ENCODE measurements at places on chromosomes 12 and 14.

DNA sequence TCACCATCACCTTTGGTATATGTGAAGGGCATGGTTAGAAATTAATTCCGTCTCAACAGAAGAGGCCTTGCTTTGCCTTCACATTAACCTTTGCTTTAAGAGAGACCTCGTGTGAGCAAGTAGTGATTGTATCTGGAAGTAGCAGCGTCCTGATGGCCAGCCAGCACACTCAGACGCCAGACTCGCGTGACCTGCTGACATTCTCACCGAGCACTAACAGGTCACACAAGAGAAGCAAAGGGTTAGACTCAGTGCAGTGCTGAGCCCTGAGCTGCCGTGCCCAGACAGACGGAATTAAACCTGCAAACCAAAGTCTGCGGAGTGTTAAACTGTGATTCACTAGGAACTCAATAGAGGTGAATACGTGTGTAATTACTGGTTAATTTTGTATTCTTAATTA is 40.1 kb upstream of the MMP17 start:
- no peak for DNase-seq

GRCh38 chr12:102430661-102431060 is 49.7 kb downstream of the IGF1 start:
- DNase-seq = no peak

- DNase-seq = no peak
Measured at GRCh38 chr12:1740161-1740948, 49.5 kb downstream of the ADIPOR2 start.

GRCh38 chr14:81341781-81342180 is 58.3 kb downstream of the STON2 start:
- DNase-seq = no peak

GRCh38 chr12:78697817-78698415 is 166.7 kb upstream of the SYT1 start:
- no peak for DNase-seq

GRCh38 chr12:57385586-57385985 is 45.3 kb downstream of the R3HDM2 start:
- DNase-seq = no peak

- DNase-seq = no peak
Measured at GRCh38 chr12:107462428-107463332, 222.9 kb upstream of the PWP1 start.

DNA sequence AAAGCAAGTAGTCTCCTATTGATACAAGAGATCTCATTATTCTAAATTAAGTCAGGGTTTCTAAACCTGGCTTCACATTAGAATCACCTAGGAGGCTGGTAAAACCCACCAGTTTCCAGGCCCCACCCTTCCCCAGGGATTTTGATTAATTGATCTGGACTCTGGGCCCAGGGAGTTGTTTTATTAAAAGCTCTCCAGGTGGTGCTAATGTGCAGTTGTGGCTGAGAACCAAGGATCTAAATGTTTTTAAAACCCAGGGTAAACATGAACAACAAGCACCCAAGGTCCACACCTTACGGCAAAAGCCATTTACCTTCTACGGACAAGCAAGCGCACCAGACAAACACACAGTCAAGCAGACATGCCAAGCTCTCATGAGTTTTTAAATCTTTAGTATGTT is 73.9 kb downstream of the SLC2A13 start:
- DNase-seq = no peak

- DNase-seq = no peak
Measured at GRCh38 chr14:69081271-69081670, 71.6 kb downstream of the DCAF5 start.

DNA sequence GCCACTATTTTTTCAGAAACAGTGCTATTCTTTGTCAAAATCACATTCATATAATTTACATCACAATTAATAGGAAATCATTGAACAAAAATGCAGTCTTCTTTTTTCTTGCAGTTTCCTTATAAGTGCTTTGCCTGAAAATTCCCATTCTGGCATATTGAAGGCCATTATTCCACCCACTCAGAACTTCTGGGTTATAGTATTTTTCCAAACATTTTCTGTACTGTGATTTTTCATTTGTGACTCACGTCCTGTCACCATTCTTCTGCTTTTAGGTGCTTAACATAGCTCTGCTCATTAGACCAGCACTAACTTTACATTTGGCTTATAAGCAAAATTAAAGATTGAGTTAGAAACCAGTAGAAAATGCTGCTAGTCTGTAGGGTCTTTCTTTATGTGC is 241.0 kb upstream of the NPAS3 start:
- DNase-seq = no peak

DNA sequence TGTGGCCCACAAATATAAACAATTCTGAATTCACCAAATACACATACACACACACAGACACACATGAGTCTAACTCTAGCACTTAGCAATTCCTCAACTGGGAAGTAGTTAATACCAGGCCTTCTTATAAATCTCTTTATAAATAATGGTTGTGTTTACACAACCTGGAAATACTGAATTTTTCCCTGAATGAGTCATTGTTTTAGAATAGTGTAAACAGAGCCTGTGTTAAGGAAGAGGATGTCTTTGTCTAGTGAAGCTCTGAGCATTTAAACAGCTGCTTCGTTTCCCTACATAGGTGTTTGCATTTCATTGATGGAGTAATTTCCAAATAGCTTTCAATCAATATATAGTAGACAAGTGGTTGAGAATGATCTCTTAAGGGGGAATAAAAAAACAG is 218.8 kb downstream of the BTG1 start:
- peak; percentile 54 for DNase-seq

DNA sequence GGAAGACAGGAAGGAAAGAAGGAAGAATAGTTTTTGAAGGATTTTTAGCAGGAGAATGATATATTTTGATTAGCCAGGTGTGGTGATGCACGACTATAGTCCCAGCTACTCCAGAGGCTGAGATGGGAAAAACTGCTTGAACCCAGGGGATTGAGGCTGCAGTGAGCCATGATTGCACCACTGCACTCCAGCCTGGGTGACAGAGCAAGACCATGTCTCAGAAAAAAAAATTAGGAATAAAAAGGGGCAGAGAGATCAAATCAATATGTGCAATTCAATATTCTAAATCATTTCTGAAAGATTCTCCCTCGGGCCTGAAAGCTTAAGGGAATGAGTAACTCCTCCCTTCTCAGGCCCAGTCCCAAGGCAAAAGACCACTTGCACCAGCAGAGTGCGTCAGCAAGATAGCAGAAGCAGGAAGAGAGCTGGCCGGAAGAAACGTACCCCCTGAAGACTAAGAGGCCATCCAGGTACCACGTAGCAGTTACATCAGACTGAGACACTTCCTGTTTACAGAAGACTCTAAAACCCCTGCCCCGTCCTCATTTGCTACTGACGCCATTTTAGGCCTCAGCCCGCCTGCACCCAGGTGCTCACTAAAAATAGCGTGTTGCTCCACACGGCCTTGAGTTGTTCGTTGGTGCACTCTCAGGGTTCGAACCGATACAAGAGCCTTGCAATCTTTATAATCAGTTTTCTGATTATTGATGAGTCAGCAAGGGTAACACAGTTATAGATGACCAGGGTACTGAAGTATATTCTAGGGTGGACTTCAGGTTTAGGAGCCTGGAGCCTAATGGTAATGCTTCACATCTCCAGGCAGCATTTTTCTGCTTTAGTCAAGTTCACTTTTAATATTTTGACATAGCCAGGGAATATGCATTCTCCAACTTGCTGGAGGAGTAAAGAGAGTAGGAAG is 57.7 kb upstream of the CSRP2 start:
- no peak for DNase-seq

- no peak for DNase-seq
Measured at GRCh38 chr14:23297611-23298277, 4.9 kb downstream of the PPP1R3E start.

DNA sequence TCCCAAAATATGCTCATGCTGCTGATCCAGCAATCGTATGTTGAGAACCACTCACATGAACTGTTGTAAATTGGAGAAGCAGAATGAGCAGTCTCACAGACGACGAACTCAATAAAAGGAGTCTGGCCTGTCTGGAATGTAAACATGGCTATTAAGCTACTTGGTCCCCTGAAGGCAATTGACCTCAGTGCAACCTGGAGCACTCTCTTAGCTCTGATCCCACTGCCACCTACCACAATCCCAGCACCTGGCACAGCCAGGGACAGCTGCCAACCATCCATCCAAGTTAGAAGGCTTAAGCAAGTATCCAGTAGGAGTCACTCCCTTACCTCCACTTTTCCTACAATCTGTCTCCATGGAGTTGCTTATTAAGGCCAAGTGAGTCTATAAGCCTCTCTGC is 406.9 kb upstream of the CLEC14A start:
- DNase-seq = no peak

DNA sequence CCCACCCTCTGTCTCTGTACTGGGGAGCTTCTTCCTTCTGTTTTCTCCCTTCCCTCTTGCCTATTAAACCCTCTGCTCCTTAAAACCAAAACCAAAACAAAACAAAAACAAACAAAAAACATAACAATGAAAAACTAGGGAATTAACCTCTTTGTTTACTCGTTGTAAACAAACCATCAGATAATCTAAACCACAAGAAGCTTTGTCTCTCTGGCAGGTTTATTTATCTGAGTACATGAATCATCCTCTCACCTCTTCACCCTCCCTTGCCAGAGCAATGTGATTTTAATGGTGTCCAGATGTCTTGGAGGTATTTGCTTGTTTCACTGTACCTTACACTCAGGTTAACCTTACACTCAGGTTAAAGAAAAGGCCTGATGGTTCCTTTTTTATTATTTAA is 66.1 kb downstream of the DYRK2 start:
- DNase-seq = no peak

- DNase-seq = peak; percentile 90
Measured at GRCh38 chr14:77760381-77761204, at the start of gene SNW1. TSS of gene SNW1 (minus strand) at chr14:77761156. CDS start at chr14:77761127, 29 bp downstream.

- no peak for DNase-seq
Measured at GRCh38 chr12:130955238-130955816, 1.6 kb downstream of the ADGRD1 start.

GRCh38 chr12:103851127-103851526 is 10.1 kb upstream of the NT5DC3 start:
- DNase-seq = no peak

DNA sequence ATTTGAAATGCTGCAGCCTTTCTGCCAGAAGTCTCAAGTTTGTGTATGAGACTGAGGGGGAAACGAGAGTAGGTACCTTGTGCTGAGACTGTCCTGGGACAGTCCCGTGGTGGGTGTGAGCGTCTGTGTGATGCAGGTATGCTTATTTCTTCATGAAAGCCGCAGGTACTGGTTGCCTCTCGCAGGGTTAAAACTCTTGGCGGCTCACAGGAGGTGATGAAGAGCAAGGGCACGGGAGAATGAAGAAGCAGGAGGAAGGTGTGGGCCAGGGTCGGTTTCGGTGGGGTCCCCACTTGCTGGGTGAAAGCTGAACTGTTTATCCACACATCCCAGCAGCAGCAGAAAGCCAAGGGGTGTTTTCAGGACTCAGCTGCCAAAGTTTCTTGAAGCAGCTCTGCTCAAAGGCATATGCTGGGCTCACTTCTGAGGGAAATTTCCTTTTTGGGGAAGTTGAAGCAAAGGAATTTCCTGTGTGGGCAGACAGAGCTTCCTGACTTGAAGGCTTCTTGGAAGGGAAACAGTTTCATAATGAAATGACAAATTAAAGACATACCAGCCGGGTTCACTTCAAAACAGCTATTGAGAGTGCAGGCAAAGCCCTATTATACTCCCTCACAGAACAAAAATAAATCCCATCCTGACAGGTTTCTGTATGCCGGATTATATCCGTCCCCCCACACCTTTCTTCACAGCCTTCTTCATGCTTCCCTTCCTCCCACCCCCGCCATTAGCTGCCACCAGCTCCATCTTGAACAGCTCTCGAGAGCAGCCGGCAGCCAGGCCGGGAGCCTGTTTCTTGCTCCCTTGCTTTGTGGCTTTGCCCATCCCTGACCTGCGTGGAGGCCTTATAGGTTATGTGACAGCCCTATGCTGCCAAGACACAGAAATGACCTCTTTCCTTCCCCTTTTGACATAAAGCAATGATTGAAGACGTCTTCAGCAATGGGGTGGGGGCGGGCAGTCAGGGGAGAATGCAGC is 116.6 kb downstream of the ETV6 start:
- DNase-seq = no peak

DNA sequence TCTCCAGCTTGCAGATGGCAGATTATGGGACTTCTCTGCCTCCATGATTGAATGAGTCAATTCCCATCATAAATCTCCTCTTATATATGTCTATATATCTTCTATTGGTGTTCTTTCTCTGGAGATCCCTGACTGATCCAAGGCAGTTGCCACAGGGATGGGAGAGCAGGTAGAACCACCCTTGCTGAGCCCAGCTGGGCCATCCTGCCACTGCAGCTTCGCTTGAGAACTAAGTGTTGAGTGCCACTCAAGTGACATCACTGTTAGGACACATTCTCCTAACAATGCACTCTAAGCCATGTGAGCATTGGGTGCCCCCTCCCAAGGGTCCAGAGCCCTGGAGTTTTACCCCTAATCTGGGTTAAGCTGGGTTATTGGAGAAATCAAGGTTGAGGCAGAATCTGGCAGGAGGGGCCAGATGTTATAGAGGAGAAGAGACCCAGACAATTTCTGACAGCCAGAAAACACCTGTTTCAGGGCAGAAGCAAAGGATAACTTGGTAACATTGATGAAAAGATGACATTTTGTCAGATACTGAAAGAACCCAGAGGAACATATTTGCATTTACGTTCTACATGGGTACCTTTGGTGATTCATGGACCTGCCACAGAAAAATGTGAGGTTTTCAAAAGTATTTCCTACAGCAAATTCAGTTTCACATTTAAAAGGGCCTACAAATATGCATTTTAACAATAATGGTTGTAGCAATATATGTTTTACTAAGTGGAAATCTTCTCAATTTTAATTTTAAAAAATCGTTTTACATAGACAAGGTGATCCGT is 57.2 kb upstream of the MAX start:
- no peak for DNase-seq

DNA sequence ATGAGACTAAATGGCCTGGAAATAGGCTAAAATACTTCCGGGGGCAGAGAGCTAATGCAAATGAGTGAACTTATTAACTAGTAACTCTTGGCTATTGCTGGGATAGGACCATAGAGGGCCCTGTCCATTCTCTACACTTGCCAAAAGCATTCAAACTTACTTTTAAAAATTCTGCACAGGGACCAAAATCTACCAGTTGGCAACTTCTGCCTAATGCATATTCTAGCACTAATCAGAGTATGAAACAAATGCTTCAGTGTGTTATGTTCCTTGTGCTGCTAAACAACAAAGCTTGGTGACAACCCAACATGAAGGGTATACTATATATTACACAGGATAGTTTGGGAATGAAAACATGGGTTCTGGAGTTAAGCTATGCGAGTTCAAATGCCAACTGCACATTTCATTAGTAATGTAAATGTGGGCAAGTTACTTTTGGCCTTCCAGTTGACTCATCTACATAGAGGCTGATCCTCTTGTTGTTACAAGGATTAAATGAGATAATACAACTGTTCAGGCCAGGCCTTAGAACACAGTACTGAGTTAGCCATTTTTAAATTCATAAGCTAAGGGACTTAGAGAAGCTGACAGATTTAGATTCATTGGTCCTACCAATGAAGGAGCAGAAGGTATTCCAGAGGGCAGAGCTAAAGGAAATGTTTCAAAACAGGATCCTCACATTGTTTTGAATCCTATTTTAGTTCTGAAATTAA is 32.4 kb downstream of the HIGD1C start:
- no peak for DNase-seq

DNA sequence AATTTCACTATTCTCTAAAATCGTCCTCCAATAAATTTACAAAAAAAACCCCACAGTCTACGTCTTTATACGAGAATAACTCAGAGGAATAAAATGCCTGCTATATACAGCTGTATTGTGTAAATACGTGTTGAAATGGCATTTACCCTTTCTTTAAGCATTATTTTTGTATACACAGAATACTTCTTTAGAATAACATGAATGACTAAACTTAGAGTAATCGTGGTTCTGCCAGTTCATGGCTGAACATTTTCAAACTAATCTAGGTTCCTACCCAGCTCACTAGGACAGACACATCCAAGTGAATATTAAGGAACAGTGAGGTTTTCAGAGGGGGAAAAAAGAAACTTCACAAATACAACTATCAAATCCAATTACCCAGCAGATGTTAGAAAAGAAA is 24.6 kb downstream of the DICER1 start:
- no peak for DNase-seq
